ENCODE measurements at places on chromosomes 4 and X. TPM values are rescaled to one million over a fixed set of nuclear protein-coding genes. Genes with fewer than 3 reads are reported as not detected.

MAMLD1 gene
- 13.4 TPM for total RNA-seq

GRCh38 chr4:27701606-27702005 lies 841.0 kb downstream of the STIM2 start:
- no peak overlapping the region for H3K4me3 ChIP-seq

- H3K27me3 ChIP-seq = no peaks in the 10 kb centered on the region
- H3K4me3 ChIP-seq = no peak overlapping the region
- DNase-seq = no peak
- peaks cover 34% of the 10 kb centered on the region for H3K4me1 ChIP-seq
- no peaks in the 10 kb centered on the region for H3K36me3 ChIP-seq
Measured at GRCh38 chr4:11698846-11699590, 270.3 kb upstream of the HS3ST1 start.

CLDN22 gene
- total RNA-seq = not detected

S100G gene
- not detected for total RNA-seq

DNA sequence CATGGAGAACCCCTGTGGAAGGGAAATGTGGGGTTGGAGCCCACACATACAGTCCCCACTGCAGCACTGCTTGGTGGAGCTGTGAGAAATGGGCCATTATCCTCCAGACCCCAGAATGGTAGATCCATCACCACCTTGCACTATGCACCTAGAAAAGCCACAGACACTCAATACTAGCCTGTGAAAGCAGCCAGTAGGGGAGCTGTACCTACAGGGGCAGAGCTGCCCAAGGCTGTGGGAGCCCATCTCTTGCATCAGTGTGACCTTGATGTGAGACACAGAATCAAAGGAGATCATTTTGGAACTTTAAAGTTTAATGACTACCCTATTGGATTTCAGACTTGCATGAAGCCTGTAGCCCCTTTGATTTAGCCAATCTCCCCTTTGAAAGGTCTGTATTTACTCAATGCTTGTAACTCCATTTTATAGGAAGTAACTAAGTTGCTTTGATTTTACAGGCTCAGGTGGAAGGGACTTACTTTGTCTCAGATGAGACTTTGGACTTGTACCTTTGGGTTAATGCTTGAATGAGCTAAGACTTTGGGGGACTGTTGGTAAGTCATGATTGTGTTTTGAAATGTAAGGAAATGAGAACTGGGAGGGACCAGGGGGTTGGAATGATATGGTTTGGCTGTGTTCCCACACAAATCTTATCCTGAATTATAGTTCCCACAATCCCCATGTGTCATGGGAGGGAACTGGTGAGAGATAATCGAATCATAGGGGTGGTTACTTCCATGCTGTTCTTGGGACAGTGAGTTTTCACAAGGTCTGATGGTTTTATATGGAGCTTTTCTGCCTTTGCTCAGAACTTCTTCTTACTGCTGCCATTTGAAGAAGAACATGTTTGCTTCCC lies 352.6 kb downstream of the INPP4B start:
- H3K4me1 ChIP-seq = no peaks in the 10 kb centered on the region
- no peaks in the 10 kb centered on the region for H3K27me3 ChIP-seq
- H3K27ac ChIP-seq = no peak overlapping the region
- DNase-seq = no peak
- H3K4me3 ChIP-seq = no peak overlapping the region
- no peaks in the 10 kb centered on the region for H3K36me3 ChIP-seq

DNA sequence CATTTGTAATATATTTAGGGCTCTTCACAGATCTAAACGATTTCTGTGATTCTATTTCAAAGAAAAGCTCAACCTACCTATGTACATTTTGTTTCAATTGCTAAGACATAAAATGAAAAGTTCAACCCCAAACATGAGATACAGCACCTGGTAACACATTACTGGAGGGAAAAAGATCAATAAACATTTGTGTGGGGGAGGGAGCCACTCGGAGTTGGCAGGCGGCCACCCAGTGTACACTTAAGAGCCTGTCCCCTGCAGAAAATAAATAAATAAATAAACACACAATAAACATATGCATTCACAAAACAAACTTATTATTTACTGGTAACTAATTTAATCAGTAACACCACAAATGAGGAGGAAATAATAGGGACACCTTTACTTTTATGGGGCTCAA lies 19.3 kb downstream of the PRSS48 start:
- H3K27me3 ChIP-seq = no peaks in the 10 kb centered on the region
- H3K27ac ChIP-seq = no peak overlapping the region
- H3K36me3 ChIP-seq = no peaks in the 10 kb centered on the region
- H3K4me3 ChIP-seq = no peak overlapping the region

UGT8 gene
- total RNA-seq = not detected

DNA sequence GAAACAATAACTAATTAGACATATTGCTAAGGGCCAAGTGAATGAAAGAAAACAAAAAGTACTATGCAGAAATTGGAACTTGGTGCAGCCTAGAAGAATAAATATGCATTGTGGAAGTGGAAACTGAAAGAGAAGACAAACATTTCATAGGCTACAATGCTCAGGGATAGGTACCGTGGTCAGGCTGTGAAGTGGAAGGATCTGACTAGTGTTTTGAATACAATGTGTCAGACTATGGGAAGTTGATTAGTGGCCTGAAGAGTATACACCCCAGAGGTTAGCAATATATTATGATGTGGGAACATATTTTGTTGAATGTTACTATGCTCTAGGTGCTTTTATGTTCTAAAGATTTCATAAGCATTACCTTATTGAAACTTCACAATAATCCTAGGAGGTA lies 36.8 kb downstream of the GPRIN3 start:
- peaks cover 9% of the 10 kb centered on the region for H3K27me3 ChIP-seq
- H3K4me3 ChIP-seq = no peak overlapping the region
- H3K27ac ChIP-seq = no peak overlapping the region
- H3K36me3 ChIP-seq = no peaks in the 10 kb centered on the region
- no peaks in the 10 kb centered on the region for H3K4me1 ChIP-seq
- DNase-seq = no peak

- H3K27me3 ChIP-seq = peaks cover 4% of the 10 kb centered on the region
- no peak for DNase-seq
- H3K4me1 ChIP-seq = peaks cover 7% of the 10 kb centered on the region
- no peaks in the 10 kb centered on the region for H3K36me3 ChIP-seq
- H3K27ac ChIP-seq = no peak overlapping the region
- no peak overlapping the region for H3K4me3 ChIP-seq
Measured at GRCh38 chr4:100113096-100113495, 77.2 kb downstream of the DDIT4L start.

DNA sequence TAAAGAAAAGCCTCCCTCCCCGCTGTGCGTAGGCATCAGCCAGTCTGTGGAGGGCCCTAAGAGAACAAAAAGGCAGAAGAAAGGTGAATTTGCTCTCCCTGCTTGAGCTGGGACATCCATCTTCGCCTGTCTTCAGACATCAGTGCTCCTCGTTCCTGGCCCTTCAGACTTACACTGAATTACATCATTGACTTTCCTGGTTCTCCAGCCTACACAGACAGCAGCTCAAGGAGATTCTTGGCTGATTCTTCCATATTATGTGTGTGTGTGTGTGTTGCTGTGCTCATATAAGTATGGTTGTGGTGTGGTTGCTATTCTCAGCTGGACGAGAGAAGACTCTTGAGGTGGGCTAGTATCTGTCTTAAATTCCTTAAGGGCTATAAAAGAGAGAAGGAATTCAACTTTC lies 35.5 kb upstream of the CD99L2 start:
- DNase-seq = no peak
- H3K27me3 ChIP-seq = no peaks in the 10 kb centered on the region
- no peaks in the 10 kb centered on the region for H3K36me3 ChIP-seq
- no peaks in the 10 kb centered on the region for H3K4me1 ChIP-seq
- H3K27ac ChIP-seq = no peak overlapping the region

DNA sequence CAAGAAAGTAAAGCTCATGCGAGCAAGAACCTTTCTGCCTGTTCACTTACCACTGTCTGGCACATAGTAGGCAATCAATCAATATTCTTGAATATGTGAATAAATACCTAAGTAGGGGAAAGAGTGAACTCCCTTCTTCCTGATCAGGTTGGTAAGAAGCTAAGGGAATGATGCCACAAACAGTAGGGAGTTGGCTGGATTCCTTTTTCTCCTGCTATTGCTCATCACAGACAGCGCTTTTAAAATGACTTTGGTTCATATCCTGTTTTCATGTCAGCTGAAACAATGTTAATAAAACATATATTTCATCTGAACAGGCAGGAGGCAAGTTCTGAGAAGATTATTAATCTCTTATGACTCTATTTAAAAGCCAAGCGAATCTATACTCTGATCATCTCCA lies 99.2 kb downstream of the NSUN7 start:
- no peak overlapping the region for H3K4me3 ChIP-seq
- DNase-seq = no peak
- H3K27me3 ChIP-seq = no peaks in the 10 kb centered on the region
- H3K27ac ChIP-seq = no peak overlapping the region

DNA sequence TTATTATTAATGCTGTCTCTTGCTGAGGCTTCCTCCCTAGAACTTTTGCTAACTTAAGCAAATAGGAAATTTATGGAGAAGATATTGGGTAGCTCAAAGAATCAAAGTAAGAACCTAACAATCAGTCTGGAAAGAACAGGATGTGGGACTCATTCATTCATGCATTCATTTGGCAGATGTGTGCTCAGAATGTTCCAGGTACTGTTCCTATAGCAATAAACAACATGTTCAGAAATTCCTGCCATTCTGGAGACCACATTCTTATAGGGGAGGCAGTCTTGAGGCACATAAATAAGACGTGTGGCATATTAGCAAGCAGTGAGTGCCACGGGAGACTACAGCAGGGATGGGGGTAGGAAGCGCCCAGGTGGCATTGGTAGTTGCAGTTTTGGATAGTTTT lies 5.0 kb downstream of the GRK4 start:
- H3K27ac ChIP-seq = no peak overlapping the region
- H3K4me3 ChIP-seq = no peak overlapping the region
- H3K27me3 ChIP-seq = no peaks in the 10 kb centered on the region
- DNase-seq = no peak

DNA sequence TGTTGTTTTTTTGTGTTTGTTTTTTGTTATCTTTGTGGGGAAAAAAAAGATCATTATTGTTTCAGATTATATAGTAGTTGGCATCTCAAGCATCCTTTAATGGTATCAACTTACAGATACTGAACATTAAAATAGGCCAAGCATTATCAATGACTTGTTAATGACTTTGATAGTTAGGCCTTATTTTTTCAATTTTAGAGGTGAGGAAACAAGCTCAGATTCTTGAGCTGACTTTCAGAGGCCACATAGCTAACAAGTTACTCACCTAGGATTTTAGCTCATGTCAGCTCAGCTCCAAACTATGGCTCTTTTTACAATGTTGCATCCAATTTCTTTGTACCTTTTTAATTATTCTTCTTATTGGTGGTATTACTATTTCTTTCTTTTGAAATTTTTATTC lies 471 bp upstream of the PLAC8 start:
- peaks cover 5% of the 10 kb centered on the region for H3K4me1 ChIP-seq
- no peak overlapping the region for H3K4me3 ChIP-seq
- H3K27ac ChIP-seq = no peak overlapping the region

Measured in osteocyte (in vitro differentiated cells).